ENCODE measurements at places on chromosomes 13 and 19.

DNA sequence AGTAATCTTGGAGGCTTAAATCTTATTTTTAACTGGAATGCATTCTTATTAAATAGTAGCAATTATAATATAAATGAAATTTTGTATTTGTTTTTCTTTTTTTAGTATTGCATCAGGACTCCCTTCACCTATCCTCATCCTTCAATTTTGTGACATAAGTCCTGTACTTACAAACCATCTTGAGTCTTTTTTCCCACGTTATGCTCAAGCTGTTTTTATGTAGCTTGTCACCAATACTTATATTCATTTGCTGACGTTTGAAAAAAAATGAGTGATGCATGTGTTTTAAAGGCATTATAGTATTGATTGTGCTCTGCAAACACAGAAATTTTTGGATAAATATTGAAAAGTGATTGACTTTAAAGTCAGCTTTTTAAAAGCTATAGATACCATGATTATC lies 888 bp downstream of the GPR18 start:
- DNase-seq: no peak

GRCh38 chr19:19580418-19580817 lies 38.1 kb downstream of the PBX4 start:
- no peak for DNase-seq

DNA sequence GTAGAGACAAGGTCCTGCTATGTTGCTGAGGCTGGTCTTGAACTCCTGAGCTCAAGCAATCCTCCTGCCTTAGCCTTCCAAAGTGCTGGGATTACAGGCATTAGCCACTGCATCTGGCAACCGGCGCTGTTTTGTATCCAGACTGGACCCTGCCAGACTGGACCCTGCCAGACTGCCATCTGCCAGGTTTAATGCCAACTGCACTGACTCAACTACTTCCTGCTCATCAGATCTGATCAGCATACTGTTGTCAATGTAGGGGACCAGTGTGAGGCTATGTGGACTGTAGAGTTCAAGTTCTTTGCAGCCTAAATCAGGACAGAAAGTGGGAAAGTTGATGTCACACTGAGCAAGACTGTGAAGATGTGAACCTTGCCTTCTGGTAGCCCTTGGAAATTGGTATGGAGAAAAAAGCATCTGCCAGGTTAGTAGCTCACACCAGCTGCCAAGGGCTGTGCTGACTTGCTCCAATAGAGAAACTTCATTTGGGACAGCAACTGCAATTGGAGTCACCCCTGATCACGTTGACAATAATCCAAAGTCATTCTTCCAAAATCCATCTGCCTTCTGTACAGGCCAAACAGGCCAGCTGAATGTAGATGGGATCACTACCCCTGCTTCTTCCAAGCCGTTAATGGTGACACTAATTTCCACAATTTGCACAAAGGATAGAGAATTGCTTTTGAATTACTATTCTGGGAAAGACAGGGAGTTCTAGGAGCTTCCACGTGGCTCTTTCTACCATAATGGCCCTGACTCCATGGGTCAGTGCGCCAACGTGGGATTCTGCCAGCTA lies 36.8 kb upstream of the ATP1A3 start:
- no peak for DNase-seq

DNA sequence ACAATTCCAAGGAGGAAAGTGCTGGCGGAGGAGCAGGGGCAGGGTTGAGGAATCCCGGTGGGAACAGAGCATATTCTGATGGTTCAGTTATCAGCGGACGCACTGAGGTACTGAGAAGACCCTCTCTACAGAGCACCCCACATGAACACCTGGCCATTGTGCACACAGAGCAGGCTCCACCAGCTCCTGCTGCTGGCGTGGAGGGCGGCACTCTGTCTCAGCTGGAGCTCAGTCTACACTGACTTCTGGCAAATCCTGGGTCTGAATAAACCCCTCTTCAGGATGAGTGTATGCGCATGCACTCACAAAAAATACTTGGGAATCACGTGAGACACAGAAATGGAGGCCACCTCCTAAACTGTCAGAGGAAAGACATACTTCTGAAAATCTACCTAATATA lies 114.4 kb upstream of the IRS2 start:
- no peak for DNase-seq

DNA sequence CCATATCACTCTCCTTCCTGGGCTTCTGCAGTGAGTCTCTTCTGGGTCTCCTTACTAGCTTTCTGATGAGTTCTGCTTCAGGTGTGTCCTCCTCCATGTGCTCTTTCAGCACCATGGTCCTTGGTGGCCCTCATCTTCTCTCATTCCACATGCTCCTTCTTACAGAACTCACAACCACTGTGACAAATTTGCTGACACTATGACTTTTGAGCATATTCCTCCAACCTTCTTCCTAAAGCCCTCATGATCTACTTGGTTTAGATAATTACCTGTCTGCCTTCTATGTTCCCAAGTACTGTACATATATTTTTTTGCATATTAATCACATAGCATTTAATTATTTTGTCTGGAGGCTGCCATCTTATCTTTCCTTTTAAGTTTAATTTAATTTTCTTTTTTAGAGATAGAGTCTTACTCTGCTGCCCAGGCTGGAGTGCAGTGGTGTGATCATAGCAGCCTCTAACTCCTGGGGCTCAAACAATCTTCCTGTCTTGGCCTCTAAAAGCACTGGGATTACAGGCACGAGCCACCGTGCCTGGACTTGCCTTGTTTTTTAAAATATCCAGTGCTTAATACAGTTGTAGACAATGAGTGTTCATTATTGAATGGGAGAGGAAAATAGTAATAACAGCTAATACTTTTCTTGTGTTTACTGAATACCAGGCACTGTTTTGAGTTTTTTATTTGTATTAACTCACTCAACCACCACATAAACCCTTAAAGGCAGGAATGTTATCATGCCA lies 23.5 kb upstream of the FAM216B start:
- no peak for DNase-seq

DNA sequence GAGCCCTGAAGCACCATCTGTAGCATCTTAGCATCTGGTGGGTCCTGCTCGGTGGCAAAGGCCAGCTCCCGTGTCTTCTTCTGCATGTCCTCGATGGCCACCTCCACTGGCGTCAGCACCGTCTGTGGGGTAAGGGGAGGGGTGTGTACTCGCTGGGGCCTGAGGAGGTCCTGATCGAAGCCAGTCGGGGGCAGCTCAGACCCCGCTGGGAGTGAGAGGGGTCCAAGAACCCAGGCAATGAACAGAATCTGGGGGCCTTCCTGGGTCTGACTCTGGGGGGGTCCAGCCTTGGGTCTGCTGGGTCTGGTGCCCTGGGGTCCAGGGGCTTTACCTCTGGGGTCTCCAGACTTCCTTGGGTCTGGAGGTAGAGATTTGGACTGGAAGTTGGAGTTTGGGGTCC lies 3.6 kb upstream of the KANK2 start:
- DNase-seq: no peak

DNA sequence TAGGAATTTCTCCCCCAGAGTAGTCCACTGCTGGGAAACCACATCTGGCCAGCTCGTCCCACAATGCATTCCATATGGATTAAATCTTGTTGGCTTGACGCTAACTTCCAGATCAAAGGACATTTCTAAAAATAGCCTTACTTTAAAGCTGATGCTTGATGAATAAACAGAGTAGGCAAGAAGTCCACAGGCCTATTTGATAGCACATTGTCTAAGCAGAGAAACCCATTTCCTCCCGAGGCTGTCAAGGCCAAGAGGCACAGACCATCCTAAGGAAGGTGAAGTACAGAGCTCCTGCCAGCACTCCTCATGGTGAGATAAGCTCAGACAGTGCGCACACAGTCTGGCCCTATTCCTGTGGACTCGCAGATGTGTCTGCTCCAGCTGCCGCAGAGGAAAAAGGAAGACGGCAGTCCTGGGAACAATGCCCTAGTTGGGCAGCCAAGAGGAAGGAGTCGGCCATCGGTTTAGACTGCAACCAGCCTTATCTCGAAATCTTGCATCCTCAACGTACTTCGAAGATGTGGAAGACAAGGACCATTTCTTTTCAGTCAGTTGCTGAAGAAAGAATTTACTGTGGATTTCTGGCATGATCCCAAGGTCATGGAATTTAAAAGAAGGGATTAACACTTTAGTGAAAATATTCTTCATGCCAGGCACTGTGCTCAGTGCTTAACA lies 156.8 kb downstream of the RGCC start:
- DNase-seq: no peak

DNA sequence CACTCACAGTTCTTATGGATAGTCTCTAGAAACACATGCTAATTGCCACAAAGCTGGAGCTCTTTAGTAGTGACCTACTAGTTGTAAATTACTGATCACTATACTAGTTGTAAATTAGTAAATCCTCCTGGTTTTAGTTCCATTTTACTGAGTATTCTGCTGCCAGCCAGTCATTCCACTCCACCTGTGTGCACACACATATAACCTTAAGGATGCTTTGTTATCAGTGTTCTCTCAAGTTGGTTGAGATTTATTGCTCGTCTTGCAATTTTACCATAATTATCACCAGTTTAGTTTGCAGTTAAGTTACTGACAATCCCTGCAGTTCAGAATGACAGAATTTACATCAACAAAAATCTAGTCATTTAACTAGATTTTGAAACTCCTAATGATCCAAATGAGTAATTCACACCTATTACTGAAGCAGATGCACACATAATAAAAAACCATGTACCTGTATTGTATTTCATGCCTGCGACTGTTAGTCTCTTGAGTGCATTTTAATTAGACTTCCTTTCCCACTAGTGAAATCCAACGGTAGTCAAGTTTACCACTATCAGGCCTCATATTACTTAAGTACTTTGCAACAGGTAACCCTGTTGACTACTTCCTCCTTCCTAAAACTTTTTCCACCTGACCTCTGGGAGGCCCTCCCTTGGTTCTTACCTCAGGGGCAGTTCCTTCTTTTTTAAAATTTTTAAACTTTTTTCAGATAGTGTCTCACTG lies 7.6 kb downstream of the TPT1 start:
- DNase-seq: no peak

DNA sequence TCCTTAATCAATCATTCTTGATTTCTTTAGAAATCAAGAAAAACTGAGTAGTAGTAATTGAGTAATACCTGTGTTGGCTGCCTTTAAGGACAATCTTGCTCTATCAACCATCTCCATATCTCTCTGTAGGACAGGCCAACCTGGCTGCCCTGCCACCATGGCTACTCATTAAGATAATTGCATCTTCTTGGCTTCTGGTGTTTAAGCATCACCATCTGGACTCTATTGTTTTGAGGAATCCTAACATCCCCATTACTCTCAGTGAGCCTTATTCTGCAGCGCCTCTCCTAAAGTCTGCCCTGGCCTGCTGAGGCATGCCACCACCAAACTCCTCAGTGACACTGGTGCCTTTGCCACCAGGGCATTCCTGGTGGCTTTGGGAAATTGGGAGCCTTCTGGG lies 442.6 kb upstream of the ZNF507 start:
- DNase-seq: no peak

DNA sequence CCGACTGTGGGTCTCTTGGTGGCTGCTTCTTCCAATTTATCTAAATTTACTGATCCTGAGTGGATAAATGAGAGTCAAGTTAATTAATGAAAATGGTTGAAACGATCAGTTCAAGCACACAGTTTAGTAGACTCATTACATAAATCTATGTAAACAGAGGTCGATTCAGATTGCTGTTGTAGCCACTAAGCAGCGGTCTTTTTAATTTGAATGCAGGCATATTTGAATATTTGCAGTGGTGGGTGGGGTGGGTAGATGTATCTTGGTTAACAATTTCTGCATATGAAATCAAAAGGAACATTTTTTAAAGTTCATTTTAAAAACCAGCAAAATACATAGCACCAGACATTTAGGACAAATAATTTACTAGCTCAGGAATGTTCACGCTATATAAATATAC lies 325.9 kb downstream of the KLF12 start:
- DNase-seq: no peak
